Hematopoietic multipotent progenitor cell treated with erythropoietin and hydrocortisone succinate and interleukin-3 and kit ligand, for 15 days (in vitro differentiated cells): ENCODE measurements at places on chromosomes 7 and 10.

DNA sequence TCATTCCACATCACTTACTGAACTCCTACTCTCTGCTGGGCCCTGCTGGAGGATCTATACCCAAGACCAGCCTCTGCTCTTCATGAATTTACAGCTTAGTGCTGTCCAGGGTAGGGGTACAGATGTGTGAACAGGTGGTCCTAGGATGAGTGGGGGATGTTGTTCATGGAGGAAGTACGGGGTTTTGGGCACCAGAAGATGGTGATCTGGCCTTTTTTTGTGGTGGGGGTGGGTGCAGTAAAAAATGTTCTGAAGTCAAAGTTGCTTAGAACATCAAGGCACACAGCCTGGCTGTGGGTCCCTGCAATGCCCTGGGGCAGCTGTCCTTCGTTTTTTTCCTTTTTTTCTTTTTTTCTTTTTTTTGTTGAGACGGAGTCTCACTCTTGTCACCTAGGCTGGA, 34.2 kb upstream of the GNA12 start:
- no peak for DNase-seq

DNA sequence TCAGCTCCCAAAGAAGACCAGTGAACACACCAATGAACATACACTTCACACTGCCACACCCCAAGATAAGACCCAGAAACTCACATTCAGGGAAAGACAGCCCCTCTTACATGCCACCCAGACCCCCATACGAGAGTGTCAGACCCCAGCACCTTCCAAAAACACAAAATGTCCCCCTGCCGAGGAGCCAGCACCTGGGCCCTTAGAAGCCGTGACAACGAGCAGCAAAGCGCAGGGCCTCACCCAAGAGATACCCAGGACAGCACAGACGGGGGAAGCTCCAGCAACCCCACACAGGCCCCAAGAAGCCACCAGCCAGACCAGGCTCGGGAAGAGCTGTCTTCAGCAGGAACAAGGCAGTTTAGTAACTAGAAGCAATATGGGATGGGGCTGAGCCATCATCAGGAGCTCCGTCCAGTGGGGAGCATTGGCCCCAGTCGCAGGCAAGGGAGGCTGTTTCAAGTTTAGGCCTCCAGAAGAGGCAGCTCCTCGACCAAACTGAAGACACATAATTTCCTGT, 243.6 kb downstream of the PTPRN2 start:
- no peak for DNase-seq

- no peak for DNase-seq
These were observed 180.2 kb downstream of the CELF2 start for GRCh38 chr10:11197878-11198277.

- DNase-seq = no peak
These were observed 5.1 kb downstream of the STK32C start for GRCh38 chr10:132302421-132303310.

DNA sequence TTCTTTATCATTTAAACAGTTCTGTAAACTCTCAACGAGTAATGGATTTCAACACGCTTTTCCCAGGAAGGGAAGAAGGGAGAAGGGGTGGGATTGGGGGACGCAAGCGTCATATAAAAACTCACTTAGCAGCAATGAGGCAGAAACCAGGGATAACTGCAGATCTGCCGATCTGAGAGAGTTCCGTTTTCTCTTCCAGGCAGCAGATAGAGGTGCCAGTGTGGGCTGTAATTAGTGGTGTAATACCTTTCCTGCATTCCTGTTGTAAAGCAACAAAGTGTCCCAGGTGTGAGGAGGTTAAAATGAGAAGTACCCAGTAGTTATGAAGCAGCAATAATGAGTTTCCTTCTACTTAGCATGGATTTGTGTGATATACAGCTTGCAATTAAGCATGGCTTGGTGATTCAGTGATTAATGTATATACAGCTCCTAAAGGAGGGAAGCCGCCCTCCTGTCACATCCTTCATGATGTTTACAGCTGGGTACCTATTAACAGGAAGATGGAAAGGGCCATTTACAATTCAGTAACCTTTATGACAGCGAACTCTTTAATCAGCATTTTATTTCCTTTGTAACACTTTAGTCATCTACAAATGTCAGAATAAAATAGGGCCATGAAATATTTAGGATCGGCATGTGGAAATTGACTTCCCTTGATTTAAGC, 271.9 kb downstream of the LRMDA start:
- no peak for DNase-seq

GRCh38 chr7:74481458-74482196, 27.9 kb downstream of the GTF2IRD1 start:
- DNase-seq = no peak

- no peak for DNase-seq
These were observed 262.1 kb downstream of the CREB5 start for GRCh38 chr7:28674359-28674782.

- no peak for DNase-seq
These were observed 48.1 kb downstream of the SORBS1 start for GRCh38 chr10:95513008-95513589.

GRCh38 chr10:108556186-108556585, 1367.1 kb downstream of the XPNPEP1 start:
- DNase-seq = no peak

DNA sequence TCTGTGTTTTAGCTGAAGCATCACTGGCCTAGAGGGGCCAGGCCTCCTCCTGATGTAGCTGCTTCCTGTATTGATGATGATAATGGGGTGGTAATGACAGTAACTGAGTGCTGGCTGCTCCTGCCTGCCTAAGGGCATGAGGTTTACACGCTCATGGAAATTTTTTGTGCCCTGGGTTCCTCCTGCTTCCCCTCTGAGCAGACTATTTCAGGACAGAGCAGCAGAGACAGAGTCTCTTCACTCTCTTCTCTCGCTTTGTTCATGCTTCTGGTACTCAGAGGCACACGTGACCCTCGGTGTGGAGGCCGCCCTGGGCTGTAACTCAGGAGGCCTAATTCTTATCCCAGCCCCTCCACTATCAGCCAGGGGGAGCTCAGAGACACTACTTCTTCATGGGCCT, 27.9 kb downstream of the LRRC20 start:
- DNase-seq = no peak

- DNase-seq = no peak
These were observed 8.0 kb downstream of the PDGFA start for GRCh38 chr7:511476-512145.

- DNase-seq = no peak
These were observed 113.6 kb upstream of the MYO3A start for GRCh38 chr10:25820472-25820871.

DNA sequence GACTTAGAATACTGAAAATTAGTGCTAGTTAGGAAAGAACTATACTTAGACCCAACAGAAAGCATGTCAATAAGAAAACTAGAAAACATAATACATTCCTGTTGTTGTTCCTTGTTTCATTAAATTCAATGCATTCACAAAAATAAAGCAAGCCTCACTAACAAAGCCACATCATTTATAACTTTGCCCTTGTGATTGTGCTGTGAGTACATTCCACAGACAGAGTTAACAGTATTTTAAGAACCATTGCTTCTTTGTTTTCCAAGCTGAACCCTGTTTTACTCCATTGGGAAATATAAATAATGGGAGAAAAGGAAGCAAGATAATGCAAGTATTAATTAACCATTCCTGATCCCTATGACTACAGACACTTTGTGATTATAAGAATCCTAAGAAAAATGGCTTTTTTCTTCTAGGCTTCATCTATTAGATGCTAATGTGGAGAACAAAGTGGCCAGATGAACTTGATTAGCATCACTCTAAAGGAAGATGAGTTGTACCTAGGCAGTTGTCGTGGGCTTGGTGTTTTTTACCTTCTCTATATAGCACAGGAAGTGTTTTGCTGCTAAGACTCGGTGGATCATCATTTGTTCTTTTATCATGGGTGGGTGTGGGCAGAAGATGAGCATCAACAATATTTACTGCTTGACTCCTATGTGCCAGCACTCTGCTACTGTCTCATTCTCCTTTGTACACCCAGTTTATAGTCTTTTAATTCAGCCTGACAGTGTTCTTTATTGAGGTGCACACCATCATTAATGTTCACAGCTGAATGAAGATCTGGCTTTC, 34.2 kb upstream of the ZNRF2 start:
- DNase-seq = no peak

GRCh38 chr7:94417306-94417705, 22.6 kb downstream of the COL1A2 start:
- DNase-seq = no peak

GRCh38 chr7:18425227-18425626, 70.3 kb upstream of the HDAC9 start:
- no peak for DNase-seq

DNA sequence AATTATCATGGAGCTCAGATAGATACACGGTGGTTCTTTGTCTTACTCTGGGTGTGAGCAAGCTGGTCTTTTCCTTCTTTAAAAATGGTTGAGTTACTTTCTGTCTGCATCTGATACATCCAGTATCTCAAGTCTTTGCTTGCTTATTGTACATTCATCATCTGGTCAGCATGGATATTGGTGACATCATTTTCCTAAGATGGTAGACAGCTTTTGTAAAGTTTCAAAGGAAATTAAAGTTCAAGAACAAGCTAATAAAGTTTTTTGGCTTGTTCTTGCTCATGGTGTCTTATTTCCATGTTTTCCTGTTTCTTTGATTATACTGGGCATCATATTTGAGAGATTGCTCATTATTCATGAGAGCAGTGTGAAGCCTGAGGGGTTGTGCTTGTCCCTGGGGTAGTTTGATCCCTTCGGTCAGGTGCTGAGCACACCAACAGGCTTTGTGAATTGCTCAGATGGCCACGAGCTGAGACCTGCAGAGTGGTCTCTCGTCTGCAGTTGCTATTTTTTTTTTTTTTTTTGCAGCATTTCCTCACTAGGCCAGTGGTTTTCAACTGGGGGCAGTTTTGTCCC, 38.5 kb downstream of the MGMT start:
- DNase-seq = no peak

GRCh38 chr10:2790396-2791188, 276.8 kb upstream of the PFKP start:
- DNase-seq = no peak

- DNase-seq = no peak
These were observed 1.2 kb upstream of the C10orf143 start for GRCh38 chr10:130111852-130112180.

DNA sequence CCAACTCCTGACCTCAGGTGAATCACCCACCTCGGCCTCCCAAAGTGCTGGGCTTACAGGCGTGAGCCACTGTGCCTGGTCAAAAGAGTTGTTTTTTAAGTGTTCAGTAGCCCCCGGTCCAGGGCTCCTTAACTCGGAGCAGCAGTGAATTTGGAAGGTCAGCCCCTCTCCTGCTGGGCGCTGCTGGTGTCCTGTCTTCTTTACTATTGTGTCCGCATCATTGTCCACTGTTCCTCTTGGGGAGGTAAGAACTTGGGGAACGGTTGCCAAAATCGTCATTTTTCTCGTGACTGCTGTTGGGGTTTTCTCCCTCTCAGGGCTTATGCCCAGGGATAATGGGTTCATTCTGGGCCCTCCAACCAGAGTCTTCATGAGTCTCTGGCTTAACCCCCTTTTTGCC, 46.7 kb downstream of the CAMK1D start:
- no peak for DNase-seq

DNA sequence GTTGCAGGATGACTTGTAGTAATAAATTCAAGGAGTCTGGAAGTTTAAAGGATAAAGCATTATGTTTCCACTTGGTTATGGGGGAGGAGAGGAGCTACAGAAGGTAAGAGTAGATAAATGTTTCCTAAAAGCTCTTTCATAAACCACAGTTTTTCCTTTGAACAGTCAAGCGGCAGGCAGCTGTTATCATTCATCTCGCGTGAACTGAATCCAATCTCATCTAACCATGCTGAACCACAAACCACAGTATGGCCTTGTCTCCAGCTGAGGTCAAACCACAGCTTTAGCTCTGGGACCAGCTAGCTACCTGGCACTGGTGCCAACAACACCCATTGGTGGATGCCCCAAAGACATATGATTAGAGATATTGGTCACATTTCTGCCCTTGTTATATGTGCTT, 63.3 kb downstream of the NOC3L start:
- DNase-seq = no peak

DNA sequence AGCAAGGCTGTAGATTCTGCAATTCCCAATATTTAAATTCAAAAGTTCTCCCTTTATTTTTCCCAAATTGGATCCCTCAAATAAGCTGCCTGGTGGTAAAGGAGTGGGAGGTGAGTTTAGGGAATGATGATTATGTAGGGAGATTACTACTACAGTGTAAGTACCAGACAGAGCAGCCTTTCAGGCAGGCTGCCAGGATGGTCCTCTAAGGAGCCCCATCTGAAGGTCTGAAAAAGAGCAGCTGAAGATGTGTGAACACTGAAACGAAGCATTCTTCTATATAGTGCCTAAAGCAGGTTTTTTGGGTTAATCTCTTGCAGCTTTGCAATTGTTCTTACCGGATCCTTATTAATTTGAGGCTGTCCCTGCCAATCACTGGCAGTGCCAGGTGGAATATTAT, 84.7 kb downstream of the CREB5 start:
- DNase-seq = no peak

DNA sequence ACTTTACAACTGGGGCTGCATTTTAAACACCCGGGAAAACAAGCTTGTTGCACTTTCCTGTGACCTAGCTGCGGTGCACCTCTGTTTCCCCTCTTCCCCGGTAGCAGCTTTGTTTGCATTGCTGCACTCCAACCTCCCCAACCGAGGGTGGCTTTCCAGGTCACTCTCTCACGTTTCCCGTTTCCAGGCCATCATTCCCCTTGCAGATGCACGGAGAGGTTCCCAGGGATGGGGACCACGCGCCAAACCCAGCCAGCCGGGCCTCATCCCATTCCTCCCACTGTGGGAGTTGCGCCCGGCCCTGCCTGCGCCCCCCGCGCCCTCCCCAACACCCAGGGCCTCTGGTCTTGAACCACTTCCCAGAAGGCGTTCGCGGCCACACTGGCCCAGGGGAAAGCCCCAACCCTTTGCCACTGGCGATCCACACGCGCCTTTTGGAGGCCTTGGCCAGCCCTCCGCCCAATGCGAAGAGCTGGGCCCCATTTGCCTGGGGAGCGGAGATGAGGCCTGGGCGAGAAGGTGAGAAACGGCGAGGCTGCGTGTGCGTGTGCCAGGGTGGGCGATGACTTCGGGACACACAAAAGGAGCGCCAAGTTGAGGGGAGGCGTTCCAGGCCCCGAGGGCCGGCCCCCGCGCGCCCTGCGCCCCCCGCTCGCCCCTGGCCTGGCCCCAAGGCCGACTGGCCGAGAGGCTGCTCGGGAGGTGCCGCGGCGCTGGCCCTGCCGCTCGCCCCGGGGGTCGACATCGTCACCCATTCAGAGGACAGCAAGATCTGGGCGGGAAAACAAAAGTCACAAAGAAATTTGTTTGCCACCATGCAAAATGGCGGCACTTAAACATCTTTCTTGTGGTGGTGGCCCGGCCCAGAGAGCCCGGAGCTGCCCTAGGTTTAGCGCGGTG, 15.9 kb downstream of the SKIDA1 start:
- DNase-seq = no peak

DNA sequence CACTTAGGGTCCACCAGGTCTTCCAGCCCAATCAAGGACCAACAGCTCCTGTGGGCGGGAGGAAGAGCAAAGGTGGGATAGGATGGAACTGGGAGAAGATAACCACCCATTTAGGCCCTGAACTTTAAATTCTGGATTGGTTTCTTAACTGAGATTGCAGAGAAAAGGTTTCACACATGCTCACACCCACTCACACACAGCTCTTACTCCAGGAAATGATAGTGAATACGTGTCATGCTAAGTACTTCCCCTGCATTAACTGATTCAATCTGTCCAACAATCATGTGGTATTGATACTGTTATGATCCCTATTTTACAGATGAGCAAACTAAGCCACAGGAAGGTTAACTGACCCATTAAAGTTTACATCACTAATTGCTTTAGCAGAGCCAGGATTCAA, 4.6 kb upstream of the CYP3A4 start:
- DNase-seq = no peak
